ENCODE measurements at places on chromosomes 2 and 18. TPM values are rescaled to one million over a fixed set of nuclear protein-coding genes. Genes with fewer than 3 reads are reported as not detected.
A peak's percentile ranks its signal among the peaks of the same experiment; 100 is the strongest.

GRCh38 chr2:54879032-54879431 lies 155.6 kb downstream of the EML6 start:
- no peak for DNase-seq

The LRRC30 gene
- not detected for total RNA-seq

The RHOB gene
- 82.6 TPM for total RNA-seq

- DNase-seq, result peak; percentile 77
Measured at GRCh38 chr2:119431155-119431975, at the start of gene TMEM37. TSS of gene TMEM37 (plus strand) at chr2:119431854. CDS start at chr2:119431904, 50 bp downstream.

DNA sequence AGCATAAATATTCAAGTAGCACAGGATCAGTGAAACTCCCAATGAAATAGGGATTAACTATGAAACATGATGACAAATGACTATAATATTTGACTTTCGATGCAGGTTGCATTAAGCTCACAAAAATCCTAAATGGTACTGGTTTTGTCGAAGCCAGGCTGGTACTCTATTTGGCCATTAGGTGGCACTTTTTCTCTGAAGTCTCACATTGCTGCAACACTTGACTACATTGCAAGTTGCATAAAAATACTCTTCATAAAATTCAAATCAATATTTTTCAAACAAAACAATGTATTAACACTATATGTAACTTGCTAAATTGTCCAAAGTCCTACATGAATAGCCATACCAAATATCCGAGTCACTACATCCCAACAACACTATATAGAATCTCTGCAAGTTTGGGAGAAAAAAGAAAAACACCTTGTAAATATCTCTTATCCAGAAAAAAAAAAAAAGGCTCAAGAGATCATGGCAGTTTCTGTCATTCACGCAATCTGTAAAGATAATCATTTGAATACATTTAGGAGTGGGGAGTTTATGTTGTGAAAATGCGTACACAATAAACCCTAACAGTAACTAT lies 9.5 kb downstream of the RTTN start:
- no peak for DNase-seq

The PDE1A gene
- 1.9 TPM for total RNA-seq

The FBXO15 gene
- total RNA-seq, result 0.47 TPM

All from liver (tissue), 10 donors.